GM12864 (cell line): ENCODE measurements at places on chromosomes 5 and 9.

DNA sequence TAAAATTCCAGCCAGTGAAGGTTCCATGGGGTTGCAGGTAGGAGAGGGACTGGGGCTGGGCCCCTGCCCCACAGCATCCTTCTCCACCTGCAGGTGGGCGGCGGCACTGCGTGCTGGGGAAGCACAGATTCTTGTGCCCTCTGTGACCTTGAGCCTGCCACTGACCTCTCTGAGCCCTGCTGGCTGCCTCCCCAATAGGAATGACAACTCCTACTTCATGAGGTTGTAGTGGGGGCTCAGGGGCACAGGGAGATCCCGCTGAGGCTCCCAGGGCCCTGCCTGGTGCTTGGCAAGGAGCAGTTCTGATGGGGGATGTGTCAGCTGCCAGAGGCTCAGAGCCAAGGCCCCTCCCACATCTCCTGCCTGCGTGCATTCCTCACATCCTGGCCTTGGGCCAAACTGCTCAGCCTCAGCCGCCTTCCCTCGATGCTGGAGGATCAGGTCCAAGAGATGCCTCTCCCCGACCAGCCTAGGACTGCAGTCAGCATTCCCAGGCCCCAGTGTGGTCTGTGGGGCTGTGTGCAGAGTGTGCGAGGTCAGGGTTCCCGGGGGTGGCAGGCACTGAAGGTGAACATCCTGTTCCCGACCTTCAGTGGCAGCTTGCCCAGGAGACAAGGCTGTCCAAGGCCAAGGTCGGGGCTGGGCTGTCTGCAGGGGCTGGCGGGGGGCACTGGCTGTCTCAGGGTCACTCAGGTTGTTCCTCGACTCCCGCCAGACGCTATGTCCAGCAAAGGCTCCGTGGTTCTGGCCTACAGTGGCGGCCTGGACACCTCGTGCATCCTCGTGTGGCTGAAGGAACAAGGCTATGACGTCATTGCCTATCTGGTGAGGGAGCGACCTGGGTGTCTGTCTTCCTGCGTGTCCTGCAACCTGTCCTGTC, 7.0 kb downstream of the ASS1 start:
- no peak for DNase-seq

GRCh38 chr9:93536167-93536566, 40.2 kb upstream of the PHF2 start:
- DNase-seq = no peak

DNA sequence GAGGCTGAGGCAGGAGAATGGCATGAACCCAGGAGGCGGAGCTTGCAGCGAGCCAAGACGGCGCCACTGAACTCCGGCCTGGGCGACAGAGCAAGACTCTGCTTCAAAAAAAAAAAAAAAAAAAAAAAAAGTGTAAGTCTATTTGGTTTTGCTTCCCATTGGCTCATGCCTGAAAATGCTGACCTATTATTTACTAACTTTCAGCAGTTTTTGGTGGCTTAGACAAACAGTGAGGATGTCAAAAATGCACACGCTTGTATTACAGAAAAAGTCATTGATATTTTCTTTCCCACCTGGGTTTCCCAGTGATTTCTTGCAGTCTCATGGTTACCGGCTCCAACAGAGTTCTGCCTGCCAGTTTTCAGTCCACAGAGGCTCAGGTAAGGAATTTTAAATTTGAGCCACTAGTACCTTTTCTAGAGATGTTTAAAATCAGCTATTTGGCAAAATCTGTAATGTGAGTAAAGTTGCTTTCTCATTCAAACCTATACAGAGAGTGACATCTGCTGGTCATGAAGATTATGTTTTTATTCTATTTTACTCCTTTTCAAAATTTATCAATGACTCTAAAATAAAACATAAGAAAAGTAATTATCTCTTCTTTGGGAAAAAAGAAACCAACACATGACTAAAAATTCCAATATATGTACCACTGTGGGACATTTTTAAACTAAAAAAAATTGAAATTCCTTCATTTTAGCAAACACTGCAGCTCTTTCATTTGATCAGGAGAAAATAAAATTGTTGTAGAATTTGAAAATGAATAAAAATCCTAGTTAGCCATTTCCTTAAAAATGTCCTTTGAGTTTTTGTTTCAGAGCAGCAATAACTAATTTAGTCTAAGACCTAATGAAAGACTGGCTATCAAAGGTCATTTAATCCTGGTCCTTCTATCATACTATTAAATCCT, 8.8 kb downstream of the FAM200C start:
- DNase-seq = no peak

GRCh38 chr9:98916660-98917059, 27.0 kb upstream of the COL15A1 start:
- no peak for DNase-seq

DNA sequence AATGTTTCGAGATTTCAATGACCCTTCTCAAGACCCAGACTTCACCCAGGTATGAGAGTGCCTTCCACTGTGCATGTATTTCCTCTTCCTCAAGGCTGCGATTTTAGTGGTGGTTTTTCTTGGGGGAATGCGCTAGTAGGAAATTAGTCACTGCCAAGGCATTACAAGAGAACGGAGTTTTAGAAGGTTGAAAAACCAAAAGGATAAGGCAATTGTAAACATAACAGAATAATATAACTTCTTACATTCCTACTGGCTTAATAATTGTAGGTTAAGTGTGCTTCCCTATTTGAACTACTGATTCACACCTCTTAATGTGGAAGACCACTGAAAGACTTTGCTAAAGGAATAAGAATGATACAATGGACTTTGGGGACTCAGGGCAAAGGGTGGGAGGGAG, 38.9 kb downstream of the ACO1 start:
- DNase-seq = no peak

- DNase-seq = no peak
Measured at GRCh38 chr5:33260098-33260497, 180.7 kb upstream of the TARS1 start.

GRCh38 chr9:126465977-126466376, 139.3 kb downstream of the MVB12B start:
- no peak for DNase-seq

GRCh38 chr5:175354964-175355363, 89.0 kb downstream of the DRD1 start:
- DNase-seq = no peak

- no peak for DNase-seq
Measured at GRCh38 chr9:130333041-130333711, 67.6 kb downstream of the HMCN2 start.

- no peak for DNase-seq
Measured at GRCh38 chr5:91058575-91058974, 324.5 kb downstream of the ARRDC3 start.

- no peak for DNase-seq
Measured at GRCh38 chr9:88179062-88179521, 40.8 kb upstream of the SPATA31C2 start.

- DNase-seq = no peak
Measured at GRCh38 chr9:116928289-116928688, 241.2 kb downstream of the TRIM32 start.

DNA sequence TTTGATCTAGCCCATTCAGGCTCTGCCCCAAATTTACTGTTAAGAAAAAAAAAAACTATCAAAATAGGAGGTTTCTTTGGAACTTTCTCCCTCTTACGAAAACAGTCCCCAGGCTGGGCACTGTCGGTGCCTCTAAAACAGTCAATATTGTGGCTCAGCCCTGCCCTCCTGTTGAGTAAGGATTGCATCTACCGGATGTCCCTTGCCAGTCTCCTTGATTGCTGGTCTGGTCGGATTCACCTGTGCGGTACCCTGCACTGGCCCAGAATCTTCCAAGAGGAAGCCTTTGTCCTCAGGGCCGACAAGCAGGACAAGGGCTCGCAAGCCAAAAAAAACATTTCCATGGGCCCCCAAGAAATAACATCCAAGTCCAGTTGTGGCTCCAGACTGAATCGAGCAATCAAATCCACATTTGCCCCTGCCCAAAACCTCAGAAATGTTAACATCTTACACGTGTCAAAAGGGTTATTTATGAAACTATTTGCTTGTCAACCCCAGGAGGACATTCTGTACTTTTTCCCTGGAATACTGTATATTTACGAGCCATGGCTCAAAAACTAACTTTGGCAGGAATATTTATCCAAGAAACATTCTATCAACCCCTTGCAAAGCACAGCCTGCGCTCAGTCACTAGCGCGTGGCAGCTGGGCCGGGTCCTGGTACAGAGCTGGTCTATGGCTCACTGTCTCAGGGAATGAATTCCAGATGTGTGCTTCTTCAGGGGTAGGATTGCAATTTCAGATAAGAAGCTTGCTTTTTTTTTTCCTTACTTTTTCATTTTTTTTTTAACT, 129.2 kb upstream of the ADRA1B start:
- DNase-seq = no peak

DNA sequence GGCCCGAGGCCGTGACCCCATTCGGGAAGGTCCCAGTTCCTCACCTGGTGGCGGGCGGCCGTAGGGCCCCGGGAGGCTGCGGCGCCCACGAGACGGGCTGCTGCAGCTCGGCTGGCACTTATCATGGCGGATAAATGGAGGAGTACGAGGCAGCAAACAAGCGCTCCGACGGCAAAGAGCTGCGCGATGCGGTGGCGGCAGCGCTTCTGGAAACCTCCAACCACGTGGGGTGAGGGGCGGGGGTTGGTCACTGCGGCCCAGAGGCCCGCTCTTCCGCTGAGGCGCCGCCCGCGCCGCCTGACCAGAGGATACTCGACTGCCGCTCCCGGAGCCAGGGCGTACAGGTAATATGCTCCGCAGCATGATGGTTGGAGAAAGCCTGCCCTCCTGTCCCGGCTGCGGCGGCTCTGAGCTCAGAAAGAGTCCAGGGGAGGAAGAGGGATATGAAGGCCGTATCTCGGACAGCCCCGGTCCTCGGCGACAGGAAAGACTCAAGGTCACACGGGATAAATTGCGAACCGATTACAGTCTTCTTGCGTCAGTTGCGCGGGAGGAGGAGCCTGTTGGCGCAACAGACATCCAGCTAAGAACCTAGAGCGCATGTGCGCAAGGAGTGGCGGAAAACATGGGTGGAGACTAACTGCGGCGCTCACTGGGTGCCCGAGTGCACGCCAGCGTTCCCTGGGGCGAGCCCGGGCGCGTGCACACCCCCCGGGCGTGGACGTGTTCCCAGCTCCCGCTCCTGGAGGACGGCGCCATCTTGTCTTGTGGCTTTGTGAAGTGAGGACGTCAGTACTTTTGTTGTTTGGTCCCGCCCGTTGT, at the start of gene HSPA9:
TSS of gene HSPA9 (minus strand) at position 208 of the 822 bp plus-strand sequence. CDS start at position 125, 83 bp downstream.
- peak; percentile 99 for DNase-seq

DNA sequence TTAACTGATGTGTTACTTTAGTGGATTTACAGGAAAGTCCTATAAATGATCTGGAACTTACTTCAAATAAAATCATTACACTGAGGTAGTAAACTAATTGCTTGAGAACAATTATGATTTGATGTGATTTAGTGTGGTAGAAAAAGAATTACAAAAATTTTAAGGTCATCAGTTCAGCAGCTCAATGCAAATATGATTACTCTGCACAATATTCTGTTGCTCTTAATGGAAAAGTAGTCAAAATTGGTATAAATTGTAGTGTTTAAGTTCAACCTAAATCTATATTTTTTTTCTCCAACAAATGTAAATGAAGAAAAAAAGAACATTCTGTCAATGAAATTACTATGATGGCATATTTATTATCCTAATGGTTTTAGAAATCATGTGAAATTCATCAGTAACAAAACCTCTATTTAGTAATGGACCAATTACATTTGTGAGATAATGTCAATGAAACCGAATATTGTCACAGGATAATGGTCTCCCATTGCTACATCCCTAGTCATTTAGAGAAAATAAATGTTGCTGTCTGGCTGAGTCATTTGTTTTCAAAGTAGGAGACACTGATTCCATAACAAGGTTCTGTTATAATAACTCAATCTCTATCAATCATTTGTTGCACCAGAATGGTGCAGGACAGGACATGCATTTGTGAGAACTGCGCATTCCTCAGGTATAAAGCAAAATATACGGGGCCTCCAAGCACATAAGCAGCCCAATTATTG, 177.1 kb downstream of the NFIB start:
- DNase-seq = no peak

GRCh38 chr5:30607301-30607894, 586.1 kb upstream of the CDH6 start:
- DNase-seq = no peak

GRCh38 chr5:22835686-22836085, 17.5 kb downstream of the CDH12 start:
- DNase-seq = no peak

- no peak for DNase-seq
Measured at GRCh38 chr5:143244000-143244736, 159.3 kb downstream of the NR3C1 start.

DNA sequence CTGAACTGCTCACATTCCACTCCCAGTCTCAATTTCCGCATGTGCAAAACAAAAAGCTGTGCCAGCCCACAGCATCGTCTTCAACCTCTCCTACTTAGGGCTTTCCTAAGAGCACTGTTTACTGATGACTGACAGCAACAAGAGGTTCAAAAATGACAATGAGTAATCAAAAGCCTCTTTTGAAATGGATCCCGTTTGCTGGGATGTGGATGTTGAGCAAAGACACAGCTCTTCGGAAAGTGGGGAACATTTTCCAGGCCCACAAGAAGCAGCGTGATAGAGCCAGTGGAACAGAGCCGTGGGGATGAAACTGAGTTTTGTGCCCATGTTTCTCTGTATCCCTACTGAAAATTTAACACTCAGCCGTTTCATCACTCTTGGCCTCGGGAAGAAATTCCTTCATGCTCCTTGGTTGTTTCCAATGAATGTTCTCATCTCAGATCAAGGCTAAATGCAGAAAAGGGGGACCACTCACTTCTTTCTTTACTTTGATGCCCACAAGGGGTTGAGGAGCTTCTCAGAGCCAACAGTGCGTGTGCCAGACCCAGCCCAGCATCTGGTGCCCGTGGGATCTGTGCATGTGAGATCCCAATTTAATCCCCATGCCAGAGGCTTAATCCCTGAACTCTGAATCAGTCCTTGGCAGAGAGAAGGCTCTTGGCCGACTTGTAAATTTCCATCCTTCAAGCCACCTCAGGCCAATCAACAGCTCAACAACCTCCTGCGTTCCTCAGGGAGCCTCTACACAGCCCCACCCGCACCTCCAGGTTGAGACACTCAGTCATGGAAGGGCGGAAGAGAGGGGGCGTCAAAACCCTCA, 230.2 kb upstream of the DAPK1 start:
- no peak for DNase-seq

DNA sequence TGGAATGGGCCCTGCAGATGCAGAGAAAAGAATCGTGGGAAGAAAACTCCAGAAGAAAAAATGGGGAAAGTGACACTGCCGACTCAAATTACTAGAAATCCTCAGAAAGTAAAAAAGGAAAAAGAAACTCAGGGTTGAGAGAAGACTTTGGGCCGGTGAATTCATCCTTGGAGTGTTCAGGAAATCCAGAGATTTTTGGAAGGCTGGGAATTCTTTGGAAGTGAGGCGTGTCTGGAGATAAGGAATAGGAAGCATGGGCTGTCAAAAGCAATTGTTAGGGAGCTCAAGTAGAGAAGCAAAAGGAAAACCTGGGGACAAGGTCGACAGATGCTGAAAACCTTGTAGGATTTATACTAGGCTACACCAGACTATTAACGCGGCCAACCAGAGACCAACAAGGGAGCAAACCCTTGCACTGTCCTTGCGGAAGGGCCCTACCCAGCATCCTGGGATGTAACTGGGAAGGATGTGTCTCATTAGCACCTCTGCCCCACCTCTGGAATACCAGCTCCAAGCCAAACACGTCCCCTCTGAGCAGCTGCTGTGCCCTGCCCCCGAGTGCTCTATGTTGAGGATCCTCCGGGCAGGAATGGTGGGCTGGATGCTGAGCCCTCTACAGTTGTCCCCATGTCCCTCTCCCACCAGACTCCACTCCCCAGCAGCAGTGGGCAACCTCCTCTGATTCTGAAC, 11.6 kb downstream of the DAB2IP start:
- no peak for DNase-seq
